Activated gamma-delta T cell (primary cell): ENCODE measurements at places on chromosomes 1 and 21.

DNA sequence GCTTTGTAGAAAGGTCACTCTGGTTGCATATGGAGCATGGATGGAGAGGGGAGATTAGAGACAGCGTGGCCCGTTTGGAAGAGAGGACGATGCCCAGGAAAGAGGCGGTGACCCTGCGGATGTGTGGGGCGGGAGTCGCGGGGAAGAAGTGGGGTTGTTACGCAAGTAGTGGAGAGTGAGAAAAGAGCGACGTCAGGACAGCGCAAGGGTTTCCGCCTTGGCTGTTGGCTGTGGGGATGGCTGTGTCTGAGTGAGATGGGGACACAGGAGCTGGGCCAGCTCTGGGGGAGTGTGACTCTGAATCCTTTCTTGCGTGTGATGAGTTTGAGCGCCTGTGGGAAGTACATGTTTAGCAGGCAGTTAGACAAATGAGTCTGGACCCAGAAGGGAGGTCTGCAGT, 3.8 kb downstream of the B4GALT2 start:
- DNase-seq = no peak

DNA sequence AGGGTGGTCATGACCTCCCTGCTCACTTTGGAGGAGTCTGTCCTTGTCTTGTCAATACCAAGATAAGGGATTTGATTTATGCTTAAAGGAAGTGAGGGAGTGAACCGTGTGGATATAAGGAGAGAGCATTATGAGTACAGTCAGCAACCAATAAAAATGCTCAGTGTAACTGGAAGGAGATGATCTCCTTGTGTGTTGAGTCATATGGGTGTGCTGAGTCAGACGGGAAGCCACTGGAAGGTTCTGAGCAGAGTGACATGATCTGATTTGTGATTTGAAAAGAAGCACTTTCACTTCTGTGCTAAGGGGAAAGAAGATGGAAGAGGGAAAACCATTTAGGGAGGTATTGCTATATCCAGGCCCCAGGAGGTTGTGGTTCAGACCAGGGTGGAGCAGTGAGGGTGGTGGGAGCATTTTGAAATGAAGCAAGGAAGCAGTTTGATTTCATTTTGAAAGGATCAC, 2.5 kb upstream of the BCL10 start:
- DNase-seq = no peak

GRCh38 chr1:67170751-67171573, 4.7 kb downstream of the IL23R start:
- DNase-seq = no peak

DNA sequence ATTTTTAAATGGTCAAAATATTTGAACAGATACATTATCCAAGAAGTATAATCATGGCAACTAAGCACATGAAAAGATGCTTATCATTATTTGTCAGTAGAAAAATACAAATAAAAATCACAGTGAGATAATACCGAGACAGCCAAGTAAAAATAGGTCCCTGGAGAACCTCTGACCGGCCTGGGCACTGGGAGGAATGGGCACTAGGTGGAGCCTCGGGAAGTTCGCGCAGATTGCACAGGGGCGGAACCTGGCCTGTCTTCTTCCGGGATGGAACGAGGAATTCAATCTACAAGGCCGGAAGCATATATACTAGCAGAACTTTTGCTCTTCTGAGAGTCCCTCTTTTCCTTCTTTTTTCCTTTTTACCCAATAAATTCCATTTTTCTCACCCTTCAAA, 148.5 kb upstream of the CHRM3 start:
- no peak for DNase-seq

DNA sequence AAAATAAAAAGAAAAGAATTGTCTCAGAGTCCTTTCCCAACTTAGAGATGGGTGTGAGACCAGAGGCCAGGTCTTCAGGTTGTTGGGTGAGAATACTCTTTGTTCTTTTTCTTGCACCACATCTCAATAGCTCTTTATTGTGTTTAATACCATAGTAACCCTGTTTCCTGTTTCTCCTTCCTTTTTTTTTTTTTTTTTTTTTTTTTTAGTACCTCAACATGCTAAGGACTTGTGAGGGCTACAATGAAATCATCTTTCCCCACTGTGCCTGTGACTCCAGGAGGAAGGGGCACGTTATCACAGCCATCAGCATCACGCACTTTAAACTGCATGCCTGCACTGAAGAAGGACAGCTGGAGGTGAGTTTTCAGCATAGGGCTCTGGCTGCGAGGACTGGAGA, 24.4 kb downstream of the CELF3 start:
- DNase-seq = no peak

GRCh38 chr21:17610911-17611310, 1.8 kb downstream of the BTG3 start:
- no peak for DNase-seq

GRCh38 chr21:46431448-46431847, 27.2 kb upstream of the DIP2A start:
- DNase-seq = no peak
